Smooth muscle cell of trachea (primary cell): ENCODE measurements at places on chromosomes 16 and 17. TPM values are rescaled to one million over a fixed set of nuclear protein-coding genes. Genes with fewer than 3 reads are reported as not detected.

Gene WNT3
- total RNA-seq, result 0.83 and 1.2 TPM in 2 replicates

Gene NACA2
- not detected in 2 replicates for total RNA-seq

Gene SLC6A2
- total RNA-seq, result not detected in 2 replicates

Gene ZNF205
- 17.6 and 25.1 TPM in 2 replicates for total RNA-seq

Gene TAF15
- total RNA-seq, result 52.8 and 62.8 TPM in 2 replicates

Gene CARD14
- under 0.01 TPM in 2 replicates for total RNA-seq

Gene CCL5
- total RNA-seq, result 0.50 TPM in 1 of 2 replicates, not detected in the other

Gene FOXN1
- total RNA-seq, result not detected in 2 replicates

Gene CCL1
- total RNA-seq, result not detected in 2 replicates

Gene SPATA20
- total RNA-seq, result 90.5 and 141 TPM in 2 replicates

Gene PDIA2
- total RNA-seq, result not detected in 2 replicates

Gene VMO1
- 0.83 and 1.0 TPM in 2 replicates for total RNA-seq

Gene PMP22
- 96.4 and 139 TPM in 2 replicates for total RNA-seq

Gene TMIGD1
- total RNA-seq, result not detected in 2 replicates

Gene ZNF423
- 0.58 and 0.99 TPM in 2 replicates for total RNA-seq
